ENCODE measurements at places on chromosomes 6 and 20.
A peak's percentile ranks its signal among the peaks of the same experiment; 100 is the strongest.

- no peak for DNase-seq
Measured at GRCh38 chr20:23266530-23267398, 83.8 kb upstream of the NXT1 start.

- DNase-seq = peak; percentile 52
Measured at GRCh38 chr6:112253841-112254816, at the start of gene LAMA4. Gene LAMA4 (minus strand): TSS chr6:112254567. CDS start chr6:112254150, 417 bp downstream.

DNA sequence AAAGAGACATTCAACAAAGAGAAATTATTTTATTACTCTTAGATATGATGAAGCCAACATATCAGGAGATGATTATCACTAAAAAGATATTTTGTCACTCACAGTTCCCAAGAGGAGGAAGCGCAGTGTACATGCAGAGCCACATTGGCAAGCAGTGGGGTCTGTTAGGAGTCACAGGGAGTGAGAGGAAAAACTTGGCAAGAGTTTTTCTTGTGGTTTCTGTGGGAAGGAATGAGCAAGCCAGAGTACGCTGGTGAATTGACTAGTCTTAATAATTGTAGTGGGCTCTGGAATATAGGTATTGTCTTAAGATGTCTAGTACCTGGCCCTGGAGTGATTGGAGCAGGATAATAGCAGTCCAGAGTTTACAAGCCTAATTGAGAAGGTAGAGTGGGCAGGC lies 1095.2 kb downstream of the GRIK2 start:
- peak; percentile 80 for DNase-seq

GRCh38 chr6:77072694-77073409 lies 390.4 kb downstream of the HTR1B start:
- DNase-seq = no peak

DNA sequence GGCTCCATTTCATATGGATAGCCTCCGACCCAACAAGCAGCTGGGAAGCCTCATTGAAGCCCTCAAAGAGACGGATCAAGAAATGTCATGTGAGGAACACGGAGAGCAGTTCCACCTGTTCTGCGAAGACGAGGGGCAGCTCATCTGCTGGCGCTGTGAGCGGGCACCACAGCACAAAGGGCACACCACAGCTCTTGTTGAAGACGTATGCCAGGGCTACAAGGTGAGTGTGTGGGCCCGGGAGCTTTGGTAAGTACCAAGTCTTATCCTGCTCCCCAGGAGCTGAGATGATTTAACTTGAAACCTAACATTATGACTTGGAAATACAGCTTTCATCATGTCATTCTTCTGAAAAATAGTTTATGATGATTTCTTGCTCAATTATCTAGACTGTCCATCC lies 4.1 kb downstream of the TRIM38 start:
- DNase-seq = no peak

DNA sequence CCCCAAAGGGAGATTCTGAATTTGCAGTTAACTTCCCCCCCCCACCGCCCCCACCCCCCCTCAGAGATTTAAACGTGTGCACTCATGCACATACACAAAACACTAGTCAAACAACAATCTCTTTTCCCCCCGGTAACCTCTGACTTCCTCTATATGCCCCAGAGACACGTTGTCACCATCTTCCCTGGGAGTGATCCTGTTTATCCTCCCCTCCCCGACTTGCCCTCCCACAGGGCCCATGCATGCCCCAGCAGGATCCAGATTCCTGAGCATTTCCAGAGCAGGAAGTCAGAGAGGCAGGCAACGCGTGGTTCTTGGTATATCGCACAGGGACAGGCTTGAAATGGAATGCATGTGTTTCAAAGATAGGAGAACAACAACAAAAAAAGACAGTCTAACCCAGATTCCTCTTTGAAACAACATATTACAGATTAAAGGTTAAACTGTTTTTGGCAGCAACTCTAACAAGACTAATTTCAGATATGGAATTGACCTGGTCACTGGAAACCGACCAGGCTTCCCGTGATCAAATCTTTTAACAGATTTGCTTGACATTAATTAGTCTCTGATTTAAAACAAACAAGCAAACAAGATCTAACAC lies 1.3 kb downstream of the BLCAP start:
- peak; percentile 76 for DNase-seq

- no peak for DNase-seq
Measured at GRCh38 chr20:55174635-55175034, 699.2 kb downstream of the DOK5 start.

GRCh38 chr6:48881551-48881950 lies 581.5 kb downstream of the MMUT start:
- DNase-seq = peak; percentile 25

DNA sequence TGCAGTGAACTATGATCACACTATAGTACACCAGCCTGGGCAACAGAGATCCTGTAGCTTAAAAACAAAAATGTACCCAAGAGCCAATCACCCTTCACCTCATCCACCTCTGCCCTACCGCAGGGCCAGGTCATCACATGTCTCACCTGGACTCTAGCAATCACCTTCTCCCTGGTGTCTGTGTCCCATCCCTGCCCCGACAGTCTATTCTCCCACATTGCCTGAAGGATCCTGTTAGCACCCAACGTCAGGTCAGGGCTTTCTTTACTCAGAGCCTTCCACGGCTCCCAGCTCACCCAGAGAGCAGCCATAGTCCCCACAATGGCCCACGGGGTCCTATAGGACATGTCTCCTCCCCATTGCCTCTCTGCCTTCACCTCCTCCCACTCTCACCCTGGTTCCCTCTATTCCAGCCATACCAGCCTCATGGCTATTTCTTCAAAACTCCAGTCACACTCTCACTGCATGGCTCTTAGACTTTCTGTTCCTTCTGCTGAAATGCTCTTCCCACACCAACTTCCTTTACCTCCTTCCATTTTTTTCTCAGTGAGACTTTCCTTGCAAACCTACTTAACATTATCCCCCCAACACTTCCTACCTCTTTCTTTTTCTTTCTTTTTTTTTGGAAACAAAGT lies 22.5 kb upstream of the ARFGEF2 start:
- no peak for DNase-seq

- DNase-seq = no peak
Measured at GRCh38 chr20:57904314-57905105, 194.7 kb upstream of the PMEPA1 start.

DNA sequence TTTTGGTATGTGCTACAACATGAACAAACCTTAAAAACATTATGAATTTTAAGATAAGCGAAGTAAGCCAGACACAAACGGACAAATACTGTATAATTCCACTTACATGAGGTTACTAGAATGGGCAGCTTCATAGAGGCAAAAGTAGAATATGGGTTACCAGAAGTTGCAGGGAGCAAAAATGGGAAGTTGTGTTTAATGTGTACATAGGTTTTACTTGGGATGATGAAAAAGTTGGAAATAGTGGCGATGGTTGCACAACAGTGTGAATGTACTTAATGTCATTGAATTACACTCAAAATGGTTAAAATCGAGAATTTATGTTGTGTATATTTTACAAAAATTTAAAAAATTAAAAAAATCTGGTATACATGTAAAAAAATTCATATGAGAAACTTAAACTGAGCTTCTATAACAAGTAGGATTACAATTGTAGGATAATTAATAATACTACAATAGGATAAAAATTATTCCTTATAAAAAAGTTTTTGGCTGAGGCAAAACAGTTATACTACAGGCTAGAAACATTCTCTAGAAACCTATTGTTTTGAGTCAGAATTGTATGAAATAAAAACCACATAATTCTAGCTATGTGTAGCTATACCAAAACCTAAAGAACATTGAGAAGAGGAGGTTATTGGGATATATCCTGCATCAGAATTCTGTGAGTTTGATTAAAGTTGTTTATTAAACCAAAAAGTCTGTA lies 24.8 kb upstream of the DYNLRB1 start:
- no peak for DNase-seq

- DNase-seq = no peak
Measured at GRCh38 chr20:59414936-59415623, 114.7 kb downstream of the EDN3 start.

DNA sequence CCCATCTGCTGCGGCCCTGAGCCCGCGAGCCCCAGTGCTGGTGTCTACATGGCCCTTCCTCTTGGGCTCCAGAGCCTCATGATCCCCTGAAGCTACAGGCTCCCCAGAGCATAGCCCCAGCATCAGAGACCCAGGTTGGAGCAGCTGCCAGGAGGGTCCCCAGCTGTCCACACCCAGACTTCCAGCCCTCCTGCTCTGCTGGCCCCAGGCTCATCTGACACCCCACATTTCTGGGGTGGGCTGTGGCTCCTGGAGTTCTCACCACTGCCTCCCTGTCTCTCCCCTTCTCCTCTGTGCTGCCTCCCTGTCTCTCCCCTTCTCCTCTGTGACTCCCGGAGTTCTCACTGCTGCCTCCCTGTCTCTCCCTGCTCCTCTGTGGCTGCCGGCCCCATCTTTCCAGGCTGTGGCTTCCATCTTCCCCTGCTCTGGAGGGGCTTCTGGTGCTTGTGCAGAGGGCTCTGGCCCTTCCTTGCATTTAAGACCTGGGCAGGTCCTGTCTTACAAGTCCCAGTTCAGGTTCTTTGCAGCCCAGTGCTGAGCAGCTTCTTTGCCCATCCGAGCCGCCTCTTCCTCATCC lies 108.1 kb downstream of the ERMARD start:
- DNase-seq = no peak

Data from amniotic epithelial cell (primary cell).